Renal pelvis (tissue), 12 donors: ENCODE measurements at places on chromosomes 3 and 15. TPM values are rescaled to one million over a fixed set of nuclear protein-coding genes. Genes with fewer than 3 reads are reported as not detected.

MTFMT gene
- polyA plus RNA-seq, result 16.9 TPM

SEMA6D gene
- 28.0 TPM for polyA plus RNA-seq

SOX2 gene
- polyA plus RNA-seq, result 0.53 TPM

CPNE9 gene
- 0.27 TPM for polyA plus RNA-seq

MRPS25 gene
- polyA plus RNA-seq, result 61.5 TPM
